ENCODE measurements at places on chromosomes 2 and 18.

- DNase-seq, result no peak
Measured at GRCh38 chr2:212135739-212136138, 402.9 kb downstream of the ERBB4 start.

GRCh38 chr2:161946489-161947107, 127.4 kb downstream of the DPP4 start:
- no peak for DNase-seq

GRCh38 chr2:232876978-232877441, 6.9 kb downstream of the SNORC start:
- no peak for DNase-seq

GRCh38 chr2:61949714-61950560, 44.5 kb downstream of the COMMD1 start:
- no peak for DNase-seq

GRCh38 chr18:49483198-49483597, 3.8 kb downstream of the C18orf32 start:
- DNase-seq, result no peak

- DNase-seq, result no peak
Measured at GRCh38 chr2:170190172-170190571, 12.2 kb downstream of the MYO3B start.

DNA sequence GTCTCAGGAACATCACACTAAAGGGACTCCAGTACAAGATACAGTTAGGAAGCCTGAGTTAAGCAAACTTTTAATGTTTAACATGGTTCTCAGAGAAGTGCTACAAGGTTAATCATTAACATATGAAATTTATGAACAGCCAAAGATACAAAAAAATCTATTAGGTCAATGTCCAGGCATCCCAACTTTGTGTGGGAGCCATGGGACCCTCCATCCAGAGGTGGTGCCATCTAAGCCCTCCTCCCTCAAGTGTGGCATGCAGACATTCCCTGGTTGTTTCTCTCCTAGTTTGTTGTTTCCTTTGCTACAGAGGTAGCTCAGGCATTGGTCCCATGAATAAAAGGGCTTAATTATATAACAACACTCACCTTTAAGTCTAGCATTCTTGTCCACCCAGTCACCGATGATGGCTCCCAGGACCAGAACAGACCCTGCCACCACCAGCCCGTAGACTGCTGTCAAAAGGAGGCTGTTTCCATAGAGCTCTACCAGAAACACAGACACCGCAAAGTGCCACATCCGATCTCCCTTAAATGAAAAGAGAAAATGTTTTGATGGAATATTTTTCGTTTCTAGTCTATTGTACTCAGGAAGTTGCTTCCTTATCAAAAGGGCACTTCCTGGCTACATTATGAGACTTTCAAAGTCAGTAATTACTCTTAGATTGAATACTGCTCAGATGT, 5.7 kb downstream of the SLC40A1 start:
- DNase-seq, result no peak

DNA sequence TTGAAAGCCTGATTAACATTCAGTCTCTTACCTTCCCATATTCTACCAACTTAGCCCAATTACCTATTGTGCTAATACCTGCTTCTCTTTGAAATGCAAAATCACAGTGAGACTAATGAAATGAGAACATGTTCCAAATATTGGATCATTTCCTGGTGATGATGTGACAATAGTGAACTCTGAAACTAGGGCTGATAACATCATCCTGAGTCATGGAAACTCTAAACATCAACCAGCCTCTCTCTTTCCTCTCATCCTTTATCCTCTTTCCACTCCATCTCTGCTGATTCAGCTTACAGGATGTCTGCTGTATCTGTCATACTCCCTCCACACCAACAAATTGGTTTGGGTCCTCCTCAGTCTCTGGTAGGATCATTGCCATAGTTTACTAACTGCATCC, 98.8 kb upstream of the NCKAP5 start:
- DNase-seq, result no peak

- DNase-seq, result no peak
Measured at GRCh38 chr2:10413991-10414451, 34.1 kb downstream of the ODC1 start.

GRCh38 chr18:21996351-21996826, 173.0 kb upstream of the GATA6 start:
- DNase-seq, result no peak

- peak; percentile 26 for DNase-seq
Measured at GRCh38 chr2:105853354-105854088, 108.8 kb downstream of the NCK2 start.

DNA sequence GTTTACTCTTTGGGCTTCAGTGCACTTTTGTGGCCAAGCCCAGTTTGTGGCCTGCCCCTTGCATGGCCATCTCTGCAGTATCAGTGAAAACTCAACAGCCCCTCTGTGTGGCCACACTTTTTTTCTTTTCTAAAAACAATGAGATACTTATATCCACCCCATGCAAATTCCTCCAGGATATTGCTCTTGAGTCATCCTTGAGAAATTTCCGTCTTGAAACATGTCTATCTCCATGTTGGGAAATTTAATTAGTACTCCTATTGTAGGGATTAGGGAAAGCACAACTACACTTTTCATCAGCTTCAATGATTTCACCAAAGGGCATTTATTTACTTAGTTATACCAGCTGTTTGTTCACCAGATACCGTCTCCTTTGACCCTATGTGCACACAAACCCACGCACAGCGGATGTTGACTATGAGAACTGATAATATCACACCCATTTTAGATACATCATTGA, 993.1 kb downstream of the TSN start:
- DNase-seq, result no peak

- no peak for DNase-seq
Measured at GRCh38 chr2:165833156-165833555, 39.1 kb upstream of the GALNT3 start.

- DNase-seq, result no peak
Measured at GRCh38 chr2:99476629-99477028, 13.2 kb downstream of the REV1 start.

DNA sequence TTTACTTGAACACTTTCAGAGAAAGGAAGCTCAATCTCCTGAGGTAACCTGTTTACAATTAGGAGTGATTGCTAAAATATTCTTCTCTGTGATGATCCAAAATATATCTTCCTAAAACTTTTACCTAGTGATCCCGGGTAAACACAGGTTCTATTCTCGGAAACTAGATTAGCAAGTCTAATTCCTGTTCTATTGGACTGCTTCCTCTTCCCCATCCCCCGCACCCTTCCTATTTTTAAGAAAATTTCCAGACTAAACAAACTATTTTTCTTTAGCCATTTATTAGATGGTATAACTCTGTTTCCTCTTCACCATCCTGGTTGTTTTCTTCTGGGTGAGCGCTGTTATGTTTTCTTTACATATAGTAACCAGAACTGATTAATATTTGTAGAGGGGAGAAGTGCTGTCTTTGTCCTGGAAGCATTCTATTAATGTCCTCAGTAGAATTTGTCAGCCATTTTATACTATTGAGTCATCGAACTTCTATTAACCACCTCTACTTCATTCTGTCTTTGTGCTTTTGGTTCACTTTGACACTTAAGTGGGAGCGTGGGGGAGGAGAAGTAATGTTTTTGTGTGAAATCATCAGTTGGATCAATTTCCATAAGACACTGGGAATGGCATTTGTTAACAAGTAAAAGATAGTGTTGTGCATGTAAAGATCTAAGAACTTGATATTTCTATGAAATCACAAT, 31.8 kb downstream of the CREB1 start:
- DNase-seq, result no peak

- DNase-seq, result no peak
Measured at GRCh38 chr2:46336283-46336959, 39.2 kb downstream of the EPAS1 start.

DNA sequence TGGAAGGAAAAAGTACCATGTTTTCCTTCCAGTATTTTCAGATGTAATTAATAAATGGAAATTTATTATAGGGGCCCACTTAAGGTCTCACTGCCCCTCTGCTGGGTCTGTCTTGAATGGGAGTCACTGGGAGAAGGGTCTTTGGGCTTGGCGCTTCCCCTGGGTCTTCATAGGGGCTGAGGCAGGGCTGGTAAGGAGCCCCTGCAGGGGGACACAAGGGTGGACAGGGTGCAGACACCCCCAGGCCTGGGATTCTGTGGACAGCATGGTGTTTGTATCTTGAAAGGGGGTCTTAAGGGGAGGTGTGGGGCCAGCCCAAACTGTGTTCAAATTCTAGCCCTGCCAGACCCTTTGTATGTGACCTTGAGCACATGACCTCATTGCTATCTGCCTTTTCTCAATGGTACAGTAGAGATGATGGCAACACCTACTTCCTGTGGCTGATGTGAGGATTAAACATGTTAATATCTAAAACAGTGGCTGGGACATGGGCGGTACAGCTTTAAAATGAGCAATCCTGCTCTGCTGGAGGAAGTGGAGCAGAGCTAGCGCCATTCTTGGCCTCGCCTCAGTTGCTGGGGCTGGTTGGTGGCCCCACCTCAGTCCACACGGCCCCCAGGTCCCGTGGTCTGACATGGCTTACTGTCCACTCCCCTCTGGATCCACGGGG, 71.6 kb downstream of the GNAL start:
- no peak for DNase-seq

DNA sequence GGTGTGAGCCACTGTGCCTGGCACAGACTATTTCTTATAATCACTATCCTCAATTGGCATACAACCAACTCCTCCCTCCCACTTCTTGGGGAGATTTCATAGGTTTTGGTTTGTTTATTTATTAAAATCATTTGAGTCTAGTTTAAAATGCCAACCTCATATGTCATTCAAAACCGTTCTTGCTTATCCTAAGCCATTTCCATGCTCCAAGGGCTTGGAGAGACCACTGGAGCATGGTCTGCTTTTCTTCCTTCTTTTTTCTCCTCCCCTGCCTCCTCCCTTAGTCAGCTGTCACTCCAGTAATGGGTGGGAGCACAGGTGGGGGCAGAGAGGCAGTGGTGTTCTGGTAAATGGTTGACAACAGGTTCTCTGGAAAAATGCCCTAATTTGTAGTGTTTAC, 20.4 kb upstream of the KCNS3 start:
- DNase-seq, result no peak

- DNase-seq, result no peak
Measured at GRCh38 chr2:16559278-16560067, 106.2 kb downstream of the CYRIA start.

GRCh38 chr2:54052825-54053718, 62.3 kb upstream of the ACYP2 start:
- DNase-seq, result peak; percentile 28

DNA sequence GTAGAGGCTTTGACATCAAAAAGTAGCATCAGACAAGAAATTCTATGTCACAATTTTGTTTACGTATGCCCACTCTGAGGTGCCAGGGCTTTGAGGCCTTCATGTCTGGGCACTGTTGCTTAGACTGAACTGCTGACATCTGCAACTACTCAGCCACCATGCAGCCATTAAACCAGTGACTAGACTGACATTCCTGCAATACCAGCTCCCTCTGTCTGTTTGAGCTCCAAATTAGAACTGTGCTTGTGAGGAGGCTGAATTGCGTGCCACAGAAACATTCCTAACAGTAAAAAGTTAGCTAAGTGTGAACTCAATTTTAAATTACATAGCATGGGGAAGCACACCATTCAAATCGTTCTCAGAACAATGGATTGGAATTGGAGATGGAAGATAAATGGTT, 163.2 kb downstream of the INSIG2 start:
- no peak for DNase-seq

- DNase-seq, result no peak
Measured at GRCh38 chr2:64359892-64360657, 93.9 kb upstream of the LGALSL start.

DNA sequence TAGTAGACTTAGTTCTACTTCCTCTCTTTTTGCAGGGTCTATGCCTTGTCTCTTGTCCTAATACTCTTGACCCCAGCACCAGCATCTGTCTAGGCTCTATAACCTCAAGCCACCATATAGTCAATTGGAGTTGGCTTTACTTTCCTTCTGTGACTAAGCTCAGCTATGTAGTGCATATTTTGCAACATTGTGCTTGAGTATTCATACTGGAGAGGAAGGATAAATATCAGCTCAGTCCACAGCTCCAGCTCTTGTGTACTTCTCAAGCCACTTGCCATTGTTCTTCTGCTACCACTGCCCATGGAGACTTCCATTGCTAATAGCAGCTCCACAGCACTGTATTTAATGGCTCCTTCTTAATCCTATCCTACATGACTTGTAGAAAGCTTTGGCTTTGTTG, 35.5 kb upstream of the CD28 start:
- DNase-seq, result no peak

DNA sequence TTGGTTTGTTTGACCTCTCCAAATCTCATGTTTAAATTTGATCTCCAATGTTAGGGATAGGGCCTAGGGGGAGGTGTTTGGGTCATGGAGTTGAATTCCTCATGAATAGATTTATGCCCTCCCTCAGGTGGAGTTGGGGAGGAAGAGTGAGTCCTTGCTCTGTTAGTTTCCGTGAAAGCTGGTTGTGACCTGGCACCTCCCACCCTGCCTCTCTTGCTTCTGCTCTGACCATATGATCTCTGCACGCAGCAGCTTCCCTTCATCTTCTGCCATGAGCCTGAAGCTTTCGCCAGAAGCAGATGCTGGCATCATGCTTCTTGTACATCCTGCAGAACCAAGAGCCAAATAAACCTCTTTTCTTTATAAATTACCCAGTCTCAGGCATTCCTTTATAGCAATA, 231.6 kb upstream of the ERBB4 start:
- no peak for DNase-seq

GRCh38 chr18:43668866-43669265, 391.6 kb upstream of the SYT4 start:
- no peak for DNase-seq

DNA sequence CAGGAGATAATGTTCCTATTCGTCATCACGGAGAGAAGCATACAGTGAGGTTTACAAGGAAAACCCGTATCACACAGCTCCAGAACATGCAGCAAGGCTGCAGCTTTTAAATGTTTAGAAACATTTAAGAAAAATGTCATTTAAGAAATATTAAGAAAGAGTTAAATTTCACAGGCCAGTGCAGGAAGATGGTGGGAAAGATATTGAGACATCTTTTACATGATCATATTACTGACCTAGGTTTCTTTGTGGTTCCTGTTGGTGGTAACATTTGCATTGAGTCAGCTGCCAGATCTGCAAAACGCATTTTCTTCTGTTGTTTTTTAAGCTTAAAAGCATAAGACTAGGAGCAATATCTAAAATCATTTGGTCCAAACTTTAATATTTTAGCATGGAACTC, 44.9 kb downstream of the CPO start:
- no peak for DNase-seq

Measured in H7 (cell line).